ENCODE measurements at places on chromosomes 1 and 21.

DNA sequence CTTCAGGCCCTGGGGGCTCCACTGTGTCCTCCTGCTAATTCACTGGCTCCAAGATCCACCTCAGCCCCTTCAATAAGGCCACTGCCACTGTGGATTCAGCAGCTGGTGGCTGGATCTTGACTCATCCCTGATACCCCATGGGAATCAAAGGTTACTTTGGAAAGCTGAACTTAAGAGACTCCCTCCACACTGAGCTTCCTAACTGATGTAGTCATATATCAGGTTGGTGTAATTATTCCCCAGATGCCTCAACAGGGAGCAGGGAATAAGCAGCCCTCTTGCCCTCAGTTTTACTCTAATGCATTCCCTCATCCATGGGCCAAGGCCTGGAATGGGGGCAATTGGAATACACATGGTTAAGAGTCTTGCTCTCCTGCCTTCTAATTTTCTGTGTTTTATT, 164.6 kb downstream of the FASLG start:
- no peak for DNase-seq

- DNase-seq = no peak
Observed at GRCh38 chr1:114723457-114723856, 6.9 kb upstream of the NRAS start.

DNA sequence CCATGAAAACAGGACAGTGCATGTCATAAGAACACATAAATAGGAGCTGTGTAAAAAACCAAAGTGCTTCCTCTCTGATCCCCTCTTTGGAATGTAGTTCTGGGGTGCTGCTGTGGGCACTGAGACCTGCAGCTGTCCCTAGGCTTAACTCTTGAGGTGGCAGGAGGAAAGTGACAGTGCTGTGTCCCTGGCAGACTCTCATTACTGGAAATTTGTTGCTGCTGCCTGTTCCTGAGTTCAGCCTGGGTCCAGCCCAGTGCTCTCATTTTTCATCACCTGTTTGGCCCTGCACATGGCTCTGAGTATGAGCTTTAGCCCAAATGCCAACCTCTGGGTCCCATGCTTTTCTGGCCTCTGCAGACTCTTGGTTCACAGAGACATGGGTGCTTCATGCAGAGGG, 329.3 kb downstream of the DSCAM start:
- DNase-seq = no peak

DNA sequence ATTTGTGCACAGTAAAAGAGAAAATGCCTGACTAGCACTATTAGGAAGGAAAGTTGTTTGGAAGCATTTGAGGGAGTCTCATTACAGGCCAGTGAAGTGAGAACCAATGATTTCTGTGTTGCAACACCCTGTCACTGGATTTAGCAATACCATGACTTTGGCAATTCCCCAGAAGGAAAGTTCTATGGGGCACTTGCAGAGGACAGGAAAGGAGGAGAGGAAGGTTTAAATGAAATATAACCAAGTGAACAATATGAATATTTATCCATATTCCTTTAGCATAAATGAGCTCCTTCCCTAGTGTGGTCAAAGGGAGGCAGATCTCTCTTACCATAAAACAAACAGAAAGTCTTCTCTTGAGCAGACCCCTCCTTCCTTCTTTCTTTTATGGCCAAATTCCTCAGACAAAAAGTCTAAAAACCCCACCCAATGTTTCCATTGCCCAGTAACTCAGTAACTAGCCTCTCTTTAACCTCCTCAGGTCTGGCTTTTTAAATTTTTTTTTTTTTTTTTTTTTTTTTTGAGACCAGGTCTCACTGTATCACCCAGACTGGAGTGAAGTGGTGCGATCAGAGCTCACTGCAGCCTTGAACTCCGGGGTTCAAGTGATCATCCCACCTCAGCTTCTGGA, 5.5 kb downstream of the TLR5 start:
- DNase-seq = no peak

GRCh38 chr1:43031316-43032203, 72.9 kb upstream of the SLC2A1 start:
- DNase-seq = no peak

DNA sequence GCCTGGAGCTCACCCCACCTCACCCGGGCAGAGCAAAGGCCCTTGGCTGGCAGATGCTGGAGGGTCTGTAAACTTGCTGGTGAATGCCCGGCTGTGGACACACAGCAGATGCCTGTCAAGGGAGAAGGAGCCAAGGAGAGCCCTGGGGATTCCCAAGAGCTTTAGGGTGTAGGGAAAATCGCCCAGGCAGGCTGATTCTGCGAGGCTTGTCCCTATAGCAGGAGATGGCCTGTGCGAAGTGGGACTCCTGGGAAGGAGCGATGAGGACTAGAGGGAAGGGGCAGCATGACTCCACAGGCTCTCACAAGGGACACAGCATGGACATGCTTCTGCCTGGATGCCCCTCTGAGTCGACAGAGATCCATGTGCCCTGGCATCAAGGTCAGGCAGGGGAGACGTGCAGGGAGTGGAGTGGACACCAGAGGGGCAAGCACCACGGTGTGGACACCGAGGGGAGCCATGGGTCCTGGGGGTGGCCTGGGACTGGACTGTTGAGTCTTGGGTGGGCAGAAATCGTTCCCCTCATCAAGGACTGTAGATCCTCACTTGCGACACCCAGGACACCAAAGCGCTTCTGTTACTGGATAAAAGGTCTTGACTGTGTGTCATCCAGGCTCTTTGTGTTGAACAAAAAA, 71.4 kb upstream of the ABCG1 start:
- no peak for DNase-seq
